Tracheal epithelial cell (primary cell): ENCODE measurements at places on chromosomes 4 and X. TPM values are rescaled to one million over a fixed set of nuclear protein-coding genes. Genes with fewer than 3 reads are reported as not detected.

EPGN gene
- total RNA-seq = 5.8 and 13.5 TPM in 2 replicates

H2BW2 gene
- not detected in 2 replicates for total RNA-seq

GPC3 gene
- total RNA-seq = under 0.01 TPM in 2 replicates

FGFRL1 gene
- total RNA-seq = 8.5 and 13.7 TPM in 2 replicates

SYN1 gene
- under 0.01 TPM in 1 of 2 replicates, not detected in the other for total RNA-seq

KIAA1210 gene
- total RNA-seq = not detected in 2 replicates

LRAT gene
- 0.72 and 4.3 TPM in 2 replicates for total RNA-seq
